Trophoblast cell (in vitro differentiated cells and primary cell): ENCODE measurements at places on chromosomes 1 and 21.

- H3K27me3 ChIP-seq = no peaks in the 10 kb centered on the region
- no peaks in the 10 kb centered on the region for H3K4me1 ChIP-seq
- no peaks in the 10 kb centered on the region for H3K36me3 ChIP-seq
- no peak overlapping the region for H3K27ac ChIP-seq
Observed at GRCh38 chr1:117669572-117669971, 63.7 kb downstream of the TENT5C start.

DNA sequence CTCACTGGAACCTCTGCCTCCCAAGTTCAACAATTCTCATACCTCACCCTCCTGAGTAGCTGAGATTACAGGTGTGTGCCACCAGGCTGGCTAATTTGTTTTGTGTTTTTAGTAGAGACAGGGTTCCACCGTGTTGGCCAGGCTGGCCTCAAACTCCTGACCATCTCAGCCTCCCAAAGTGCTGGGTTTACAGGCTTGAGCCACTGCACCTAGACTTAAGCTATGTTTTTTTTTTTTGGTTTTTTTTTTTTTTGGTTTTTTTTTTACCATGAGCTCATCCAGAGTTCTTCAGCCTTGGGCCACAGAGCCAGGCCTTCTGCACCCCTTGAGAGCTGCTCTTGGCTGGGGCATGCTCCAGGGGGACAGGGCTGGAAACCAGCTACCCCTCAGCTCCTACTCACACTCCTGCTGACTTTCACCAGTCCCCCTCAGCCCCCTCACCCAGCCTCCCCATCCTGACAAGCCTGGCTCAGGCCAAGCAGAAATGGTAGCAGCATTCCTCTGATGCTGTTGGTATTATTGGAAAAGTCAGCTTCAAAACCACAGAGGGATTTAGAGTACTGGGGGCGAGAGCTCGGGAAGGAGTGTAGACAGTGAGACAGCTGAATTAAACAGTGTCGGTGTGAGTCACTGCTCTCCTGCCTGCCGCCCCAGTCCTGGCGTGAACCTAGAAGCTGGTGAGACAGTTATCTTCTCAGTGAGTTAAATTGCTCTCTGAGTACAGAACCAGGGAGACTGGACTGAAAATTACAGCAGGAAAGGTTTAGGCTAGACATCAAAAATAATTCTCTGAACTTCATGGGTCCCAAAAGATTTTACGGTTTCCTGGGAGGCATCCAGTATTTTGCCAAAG lies 63.7 kb downstream of the NAV1 start:
- DNase-seq = no peak
- peaks cover 19% of the 10 kb centered on the region for H3K36me3 ChIP-seq
- H3K27ac ChIP-seq = peak overlapping the region; percentile 56
- no peaks in the 10 kb centered on the region for H3K4me1 ChIP-seq
- H3K27me3 ChIP-seq = no peaks in the 10 kb centered on the region
- H3K4me3 ChIP-seq = no peak overlapping the region

GRCh38 chr1:162663086-162663485 lies 30.8 kb downstream of the DDR2 start:
- peak; percentile 27 for DNase-seq
- H3K36me3 ChIP-seq = no peaks in the 10 kb centered on the region
- no peak overlapping the region for H3K4me3 ChIP-seq
- H3K4me1 ChIP-seq = peaks cover 5% of the 10 kb centered on the region

DNA sequence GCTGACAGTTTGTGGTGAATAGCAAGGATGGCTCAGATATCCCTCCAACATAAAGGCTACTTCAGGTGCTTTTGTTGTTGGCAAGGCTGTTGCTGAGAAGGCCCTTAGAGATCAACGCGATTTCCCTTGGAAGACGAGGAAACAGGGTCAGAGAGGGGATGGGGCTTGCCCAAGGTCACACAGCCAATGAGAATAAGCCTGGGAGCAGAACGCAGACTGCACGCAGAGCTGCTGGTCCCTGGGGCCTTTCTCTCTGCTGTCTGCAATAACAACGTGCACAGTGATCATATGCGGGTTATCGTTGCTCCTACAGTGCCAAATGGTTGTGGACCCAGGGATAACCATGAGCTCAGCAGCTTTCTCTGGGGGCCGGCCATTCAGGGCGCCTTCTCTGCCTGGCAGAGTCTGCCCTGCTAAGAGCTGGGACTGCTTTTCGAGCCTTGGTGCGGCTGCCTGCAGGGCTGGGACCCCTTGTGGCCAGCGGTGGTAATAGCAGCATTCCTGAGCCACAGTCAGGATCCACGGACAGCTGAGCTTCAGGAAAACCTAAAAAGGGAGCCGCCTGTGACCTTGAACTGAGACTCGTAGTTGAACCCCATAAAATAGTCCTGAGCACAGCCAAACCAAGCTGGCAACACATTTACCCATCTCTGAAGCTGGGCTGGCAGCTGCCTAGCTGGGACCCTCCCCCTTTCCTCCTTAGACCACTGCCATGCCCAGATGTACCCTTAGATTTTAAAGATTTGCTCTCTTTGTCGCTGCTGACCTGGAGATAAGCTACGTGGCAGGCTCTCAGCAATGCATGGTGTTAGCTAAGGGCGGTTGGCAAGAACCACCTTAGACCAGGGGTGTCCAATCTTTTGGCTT lies 39.8 kb downstream of the HTR6 start:
- H3K4me1 ChIP-seq = peaks cover 3% of the 10 kb centered on the region
- peak; percentile 79 for DNase-seq
- H3K4me3 ChIP-seq = no peak overlapping the region
- no peaks in the 10 kb centered on the region for H3K36me3 ChIP-seq
- no peak overlapping the region for H3K27ac ChIP-seq

- H3K36me3 ChIP-seq = no peaks in the 10 kb centered on the region
- no peak overlapping the region for H3K4me3 ChIP-seq
- peaks cover 12% of the 10 kb centered on the region for H3K4me1 ChIP-seq
Observed at GRCh38 chr1:240763771-240764170, 151.8 kb upstream of the GREM2 start.

GRCh38 chr21:45950740-45951515 lies 30.6 kb upstream of the COL6A1 start:
- no peak for DNase-seq
- H3K27ac ChIP-seq = no peak overlapping the region
- H3K27me3 ChIP-seq = no peaks in the 10 kb centered on the region
- H3K36me3 ChIP-seq = no peaks in the 10 kb centered on the region
- no peak overlapping the region for H3K4me3 ChIP-seq
- H3K4me1 ChIP-seq = no peaks in the 10 kb centered on the region

DNA sequence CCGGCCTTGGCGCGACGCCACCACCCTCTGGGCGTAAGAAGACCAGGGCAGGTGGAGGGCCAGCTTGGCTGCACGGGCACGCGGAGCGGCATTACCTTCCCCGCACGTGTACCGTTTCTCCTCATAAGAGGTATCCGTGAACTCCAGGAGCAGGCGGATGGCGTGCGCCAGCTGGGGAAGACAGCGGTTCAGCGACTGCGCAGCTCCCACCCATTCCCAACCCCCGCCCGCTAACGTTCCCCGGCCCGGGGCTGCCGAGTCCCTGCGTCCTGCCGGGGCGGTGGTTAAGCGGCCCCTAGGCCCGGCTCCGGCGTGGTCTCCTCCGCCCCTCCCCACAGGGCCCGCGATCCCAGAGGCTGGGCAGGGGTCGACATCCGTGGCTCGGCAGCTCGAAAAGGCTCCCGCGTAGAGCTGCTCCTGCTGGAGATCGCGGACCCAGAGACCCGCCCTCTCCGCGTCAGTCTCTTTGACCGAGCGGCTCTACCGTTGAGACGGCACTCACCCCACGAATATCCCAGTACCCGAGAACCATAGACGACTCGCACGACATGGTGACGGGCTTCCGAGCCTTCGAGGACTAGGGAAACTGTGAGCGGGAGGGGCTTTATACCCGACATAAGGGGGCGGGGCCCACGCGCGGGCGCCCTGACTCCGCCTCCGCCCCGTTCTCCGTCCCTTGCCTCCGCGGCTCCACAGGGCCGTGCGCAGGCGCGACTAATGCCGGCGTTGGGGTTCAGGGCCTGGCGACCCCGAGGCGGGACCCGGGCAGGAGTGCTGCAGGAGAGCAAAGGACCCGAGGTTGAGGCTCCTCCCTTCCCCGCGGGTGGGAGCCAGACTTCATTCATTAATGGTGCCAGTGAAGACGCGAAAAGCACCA lies 862 bp downstream of the GSTM3 start:
- peak; percentile 38 for DNase-seq
- peaks cover 17% of the 10 kb centered on the region for H3K36me3 ChIP-seq
- peaks cover 5% of the 10 kb centered on the region for H3K4me1 ChIP-seq
- H3K4me3 ChIP-seq = peak overlapping the region; percentile 78
- H3K27ac ChIP-seq = no peak overlapping the region

- DNase-seq = no peak
- no peak overlapping the region for H3K4me3 ChIP-seq
- peaks cover 11% of the 10 kb centered on the region for H3K4me1 ChIP-seq
- peaks cover 34% of the 10 kb centered on the region for H3K36me3 ChIP-seq
- no peaks in the 10 kb centered on the region for H3K27me3 ChIP-seq
- no peak overlapping the region for H3K27ac ChIP-seq
Observed at GRCh38 chr1:35561297-35561971, 3.8 kb downstream of the NCDN start.

DNA sequence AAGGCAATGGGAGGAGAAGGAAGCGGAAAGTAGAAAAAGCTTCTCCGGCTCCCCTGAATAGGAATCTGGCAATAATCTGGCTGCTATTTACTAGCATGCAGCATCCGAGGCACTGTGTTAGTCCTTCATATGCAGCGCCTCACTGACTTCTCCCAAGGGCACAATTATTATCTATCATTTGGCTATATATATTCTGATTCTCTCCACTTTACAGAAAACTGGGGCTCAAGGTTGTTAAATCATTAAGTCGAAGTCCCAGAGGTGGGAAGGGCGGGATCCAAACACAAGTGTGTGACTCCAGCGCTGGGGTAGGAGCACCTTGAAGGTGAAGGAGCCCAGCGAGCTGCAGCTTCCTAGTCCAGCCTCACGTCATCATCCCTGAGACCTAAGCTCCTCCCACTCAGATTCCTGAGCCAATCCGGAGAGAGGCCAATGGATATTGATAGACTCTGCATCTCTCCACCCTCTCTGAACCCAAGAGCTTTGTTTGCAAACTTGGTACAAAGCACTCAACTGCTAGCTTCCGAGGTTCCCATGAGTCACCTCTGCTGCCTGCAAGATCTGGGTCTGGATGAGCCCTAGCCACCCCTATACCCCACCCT lies 16.6 kb upstream of the EYA3 start:
- H3K4me1 ChIP-seq = no peaks in the 10 kb centered on the region
- DNase-seq = peak; percentile 79
- H3K27ac ChIP-seq = no peak overlapping the region

DNA sequence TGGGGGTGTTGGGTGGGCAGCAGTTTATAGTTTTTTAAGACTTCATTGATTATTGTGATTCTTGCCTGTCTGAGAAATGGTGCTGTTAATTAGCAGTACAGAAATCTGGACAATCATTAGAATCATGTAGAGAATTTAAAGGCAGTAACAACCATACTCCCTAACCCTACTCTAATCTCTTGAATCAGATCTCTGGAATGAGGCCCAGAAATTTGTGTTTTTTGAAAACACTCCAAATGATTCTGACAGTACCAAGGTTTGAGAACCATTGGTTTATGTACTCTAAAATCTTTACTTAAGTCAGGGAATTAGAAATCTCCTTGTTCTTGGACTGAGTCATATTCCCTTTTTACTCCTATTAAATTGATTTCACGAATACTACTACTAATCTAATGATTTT lies 24.0 kb downstream of the FNBP1L start:
- no peak overlapping the region for H3K4me3 ChIP-seq
- DNase-seq = no peak
- no peak overlapping the region for H3K27ac ChIP-seq
- H3K36me3 ChIP-seq = peaks cover 2% of the 10 kb centered on the region
- peaks cover 10% of the 10 kb centered on the region for H3K4me1 ChIP-seq
- H3K27me3 ChIP-seq = no peaks in the 10 kb centered on the region
